SHP77 treated with DMSO at 0.1 percent for 48 hours (cell line): ENCODE measurements at places on chromosomes 7 and 10.

GRCh38 chr10:12927896-12928295 is 73.6 kb downstream of the CCDC3 start:
- no peak for DNase-seq

GRCh38 chr10:35210961-35211360 is 84.3 kb downstream of the CREM start:
- DNase-seq, result no peak

DNA sequence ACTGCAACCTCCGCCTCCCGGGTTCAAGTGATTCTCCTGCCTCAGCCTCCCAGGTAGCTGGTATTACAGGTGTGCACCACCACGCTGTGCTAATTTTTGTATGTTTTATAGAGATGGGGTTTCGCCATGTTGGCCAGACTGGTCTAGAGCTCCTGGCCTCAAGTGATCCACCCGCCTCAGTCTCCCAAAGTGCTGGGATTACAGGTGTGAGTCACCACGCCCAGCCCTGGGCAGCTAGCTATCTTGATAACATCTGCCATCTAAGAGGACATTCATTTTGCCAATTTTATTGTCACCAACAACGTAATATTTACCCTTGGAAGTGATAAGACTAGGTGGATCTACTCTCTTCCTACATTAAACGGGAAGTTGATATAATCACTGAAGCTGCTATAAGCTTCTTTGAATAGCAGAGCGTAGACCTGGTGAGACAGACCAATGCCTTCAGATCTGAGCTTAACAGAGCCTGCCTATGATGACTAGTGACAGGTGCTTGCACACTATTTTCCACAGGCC is 39.7 kb upstream of the SLC35B4 start:
- DNase-seq, result no peak

DNA sequence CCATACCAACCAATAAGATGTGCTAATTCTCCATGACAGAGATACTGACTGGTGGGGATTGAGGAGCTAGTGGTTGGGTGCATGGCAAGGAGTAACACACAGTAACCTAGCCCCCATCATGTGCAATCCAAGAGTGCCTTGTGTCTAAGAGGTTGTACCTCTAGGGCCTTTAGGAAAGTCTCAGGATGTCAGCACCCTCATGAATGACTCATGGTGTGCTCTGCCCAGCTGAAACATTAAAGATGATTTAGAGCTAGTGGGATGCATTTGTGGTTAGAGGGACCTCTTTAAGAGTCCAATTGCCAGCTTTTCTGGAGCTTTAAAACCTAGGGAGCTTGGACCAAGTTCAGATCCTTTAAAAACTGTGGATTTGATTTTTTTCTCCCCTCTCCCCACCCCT is 181.1 kb downstream of the HERPUD2 start:
- DNase-seq, result no peak

DNA sequence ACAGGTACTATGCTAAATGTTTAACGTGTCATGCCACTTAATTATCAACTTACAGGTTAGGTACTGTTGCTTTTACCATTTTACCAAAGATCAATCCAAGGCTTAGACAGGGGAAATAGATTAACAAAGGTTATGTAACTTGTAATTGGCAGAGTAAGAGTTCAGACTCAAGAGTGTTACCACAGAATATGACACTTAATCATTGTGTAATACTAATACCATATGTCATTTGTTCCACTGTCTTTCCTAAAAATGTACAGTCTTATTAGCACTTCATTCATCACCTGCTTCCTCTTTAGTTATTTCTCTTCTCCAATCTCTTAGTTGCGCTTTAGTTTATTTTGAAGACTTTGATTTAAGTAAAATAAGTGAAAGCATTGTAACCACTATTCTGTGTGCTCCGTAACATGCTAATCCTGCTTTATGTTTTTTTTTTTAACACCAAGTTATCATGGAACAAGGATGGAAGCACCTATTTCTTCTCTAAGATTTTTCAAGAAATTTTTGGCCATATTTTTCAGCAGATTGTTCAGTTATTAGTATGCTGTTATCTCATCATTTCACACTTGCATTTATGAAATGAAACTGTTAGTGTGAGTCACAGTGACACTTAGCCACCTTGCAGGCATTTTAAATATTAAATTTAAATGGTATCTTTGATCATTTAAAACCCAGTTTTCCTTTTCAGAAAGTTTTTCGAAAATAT is 197.3 kb downstream of the PHF14 start:
- no peak for DNase-seq
